NCI-H1105 (cell line): ENCODE measurements at places on chromosomes 12 and 14.

DNA sequence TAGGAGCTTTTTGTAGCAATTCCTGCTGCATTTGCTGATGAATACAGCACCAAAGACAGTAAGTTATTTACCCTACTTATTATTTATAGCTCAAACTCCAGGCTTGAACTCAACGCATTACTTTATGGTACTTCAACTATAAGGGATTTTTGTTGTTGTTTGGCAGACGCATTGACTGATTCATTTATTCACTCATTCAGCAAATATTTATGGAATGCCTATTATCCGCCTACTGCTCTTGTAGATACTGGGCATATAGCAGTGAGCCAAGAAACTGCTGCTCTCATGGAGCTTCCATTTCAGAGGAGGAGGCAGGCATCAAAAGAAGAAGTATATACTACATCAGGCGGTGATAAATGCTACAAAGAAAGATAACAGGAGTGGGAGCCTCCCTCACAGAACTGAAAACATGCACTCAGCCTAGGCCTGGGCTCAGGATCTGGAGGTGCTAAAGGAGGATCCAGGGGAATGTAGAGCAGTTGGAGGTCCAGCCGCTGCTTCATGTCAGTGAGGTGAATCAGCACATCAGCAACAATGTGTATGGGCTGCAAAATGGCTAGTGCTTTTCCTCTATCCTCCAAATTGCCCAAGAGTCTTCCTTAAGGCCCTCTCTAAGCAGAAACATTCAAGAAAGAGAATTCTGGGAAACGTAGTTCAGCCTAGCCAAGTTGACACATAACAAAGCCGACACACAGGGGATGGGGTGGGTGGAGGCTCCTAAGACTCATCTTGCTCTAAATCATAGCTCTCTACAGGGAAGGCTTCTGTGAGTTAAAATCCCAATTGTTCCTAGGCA lies 157.5 kb downstream of the NRXN3 start:
- DNase-seq, result no peak

DNA sequence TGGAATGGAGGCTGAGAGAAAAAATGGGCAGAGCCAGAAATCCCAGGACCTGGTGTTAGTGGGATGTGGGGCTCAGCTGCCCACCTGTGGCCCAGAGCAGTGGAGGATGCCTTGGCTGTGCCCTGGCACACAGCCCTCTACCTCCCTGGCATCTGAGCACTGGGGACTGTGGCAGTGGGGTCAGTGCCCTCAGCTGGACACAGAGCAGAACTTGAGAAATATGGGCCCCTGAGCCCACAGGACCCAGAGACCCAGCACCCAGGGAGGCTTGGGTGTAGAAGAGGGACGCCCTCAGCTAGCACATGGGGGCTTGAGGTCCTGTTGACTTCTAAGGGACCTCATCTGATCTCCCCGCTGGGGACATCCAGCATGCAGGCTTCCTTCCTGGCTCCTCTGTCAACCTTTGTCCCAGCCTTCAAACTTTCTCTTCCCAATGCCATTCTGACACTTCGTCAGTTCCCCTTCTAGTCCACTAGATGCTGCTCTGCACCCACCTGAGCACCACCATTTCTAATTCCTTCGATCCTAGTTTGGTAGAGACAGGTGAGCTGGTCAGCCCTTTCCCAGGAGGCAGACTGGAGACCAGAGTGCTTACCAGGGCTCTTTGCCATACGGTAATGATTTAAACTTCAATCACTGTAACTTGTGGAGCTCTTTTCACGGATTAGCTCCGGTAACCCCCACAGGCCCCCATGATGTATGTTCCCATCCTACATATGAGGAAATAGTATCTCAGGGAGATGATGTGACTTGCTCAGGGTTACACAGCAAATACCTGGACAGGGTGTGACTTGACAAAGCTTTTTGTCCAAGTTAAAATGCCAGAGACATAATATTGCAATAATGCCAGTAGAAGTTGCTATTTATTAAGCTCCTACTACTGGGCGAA lies 143.7 kb downstream of the ASCL4 start:
- DNase-seq, result peak; percentile 38

GRCh38 chr12:51238037-51238509 lies 553 bp upstream of the DAZAP2 start:
- no peak for DNase-seq

DNA sequence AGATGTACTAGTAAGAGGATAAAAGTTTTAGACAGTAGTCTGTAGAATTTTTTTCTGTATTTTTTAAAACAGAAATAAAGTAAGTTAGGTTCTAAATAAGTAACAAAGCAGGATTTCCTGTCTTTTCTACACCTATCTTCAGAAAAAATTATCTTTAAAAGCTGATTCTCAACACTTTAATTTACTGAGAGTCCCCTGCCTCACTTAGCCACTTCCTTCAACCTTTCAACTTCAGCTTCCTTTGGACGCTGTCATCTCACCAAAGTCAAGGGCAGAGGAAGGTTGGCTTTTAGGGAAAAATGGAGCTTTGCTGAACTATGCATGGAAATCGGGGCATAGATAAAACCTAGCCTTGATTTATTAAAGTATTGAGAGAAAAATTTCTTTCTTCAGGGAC lies 44.9 kb upstream of the CERS5 start:
- DNase-seq, result no peak

GRCh38 chr14:40354754-40355153 lies 922.5 kb upstream of the FBXO33 start:
- DNase-seq, result no peak

- DNase-seq, result no peak
These were observed 257.4 kb downstream of the ZFP36L1 start for GRCh38 chr14:68535404-68536017.

GRCh38 chr12:7096979-7097378 lies 4.7 kb upstream of the C1R start:
- DNase-seq, result no peak

DNA sequence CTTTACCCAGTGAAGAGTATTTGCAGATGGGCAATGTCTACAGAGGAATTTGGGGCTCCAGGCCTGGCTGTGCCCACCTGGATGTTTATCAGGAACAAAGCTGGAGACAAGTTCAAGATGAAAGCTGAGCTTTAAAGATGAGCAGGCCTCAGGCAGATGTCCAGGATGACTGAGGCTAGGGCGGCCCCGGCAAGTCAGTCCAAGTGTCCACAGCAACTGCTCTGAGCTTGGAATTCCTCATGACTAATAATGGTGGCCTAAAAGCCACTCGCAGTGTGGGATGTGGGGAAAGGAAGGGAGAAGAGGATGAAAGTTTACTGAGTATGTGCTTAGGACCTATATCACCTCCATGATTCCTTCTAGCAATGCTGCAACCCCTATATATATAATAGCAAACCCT lies 128.2 kb upstream of the NOS1 start:
- no peak for DNase-seq

GRCh38 chr14:95774265-95775160 lies 60.6 kb upstream of the TCL1A start:
- peak; percentile 40 for DNase-seq

- no peak for DNase-seq
These were observed 252.2 kb upstream of the ATP2B1 start for GRCh38 chr12:89960607-89961394.
